Large intestine (tissue), 12 donors: ENCODE measurements at places on chromosomes 1 and 21. TPM values are rescaled to one million over a fixed set of nuclear protein-coding genes. Genes with fewer than 3 reads are reported as not detected.

The PCSK9 gene
- polyA plus RNA-seq, result 3.0 TPM

The SPATA17 gene
- 2.6 TPM for polyA plus RNA-seq

The AADACL3 gene
- polyA plus RNA-seq, result not detected

DNA sequence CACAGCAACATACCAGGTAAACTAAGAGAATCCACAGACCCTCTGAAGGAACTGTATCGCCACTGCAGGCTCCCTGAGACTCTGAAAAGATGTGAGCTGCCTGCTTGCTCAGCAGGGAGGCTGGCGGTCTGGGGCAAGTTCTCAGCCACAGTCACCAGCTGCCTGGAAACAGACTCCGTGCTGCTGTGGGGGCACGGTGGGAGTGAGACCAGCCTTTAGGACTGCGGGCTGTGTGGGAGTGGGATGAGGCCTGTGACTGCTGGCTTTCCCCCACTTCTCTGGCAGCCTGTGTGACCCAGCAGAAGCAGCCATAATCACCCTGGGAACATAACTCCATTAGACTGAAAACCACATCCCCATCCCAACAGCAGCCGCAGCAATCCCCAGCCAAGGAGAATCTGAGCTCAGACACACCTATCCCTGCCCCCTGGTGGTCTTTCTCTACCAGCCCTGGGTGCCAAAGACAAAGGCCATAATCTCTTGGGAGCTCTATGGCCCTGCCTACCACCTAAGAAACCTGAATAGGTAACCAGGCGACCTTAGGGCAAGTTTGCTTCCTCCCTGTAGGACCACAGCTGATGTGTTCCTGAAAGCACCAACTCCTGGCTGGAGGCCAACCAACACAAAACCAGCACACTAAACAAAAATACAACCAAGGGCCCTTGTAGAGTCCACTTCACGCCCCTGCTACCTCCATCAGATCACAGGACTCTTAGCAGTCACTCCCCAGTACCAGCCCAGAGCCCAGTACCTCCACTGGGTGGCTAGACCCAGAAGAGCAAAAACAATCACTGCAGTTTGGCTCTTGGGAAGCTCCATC is 151.5 kb downstream of the SMYD3 start:
- H3K27ac ChIP-seq, result no peak overlapping the region
- no peaks in the 10 kb centered on the region for H3K4me1 ChIP-seq
- DNase-seq, result no peak
- H3K4me3 ChIP-seq, result no peak overlapping the region
- H3K36me3 ChIP-seq, result no peaks in the 10 kb centered on the region
- H3K27me3 ChIP-seq, result no peaks in the 10 kb centered on the region

GRCh38 chr1:69258842-69259241 is 308.9 kb upstream of the LRRC7 start:
- no peaks in the 10 kb centered on the region for H3K27me3 ChIP-seq
- no peak overlapping the region for H3K4me3 ChIP-seq
- DNase-seq, result no peak
- H3K36me3 ChIP-seq, result no peaks in the 10 kb centered on the region

DNA sequence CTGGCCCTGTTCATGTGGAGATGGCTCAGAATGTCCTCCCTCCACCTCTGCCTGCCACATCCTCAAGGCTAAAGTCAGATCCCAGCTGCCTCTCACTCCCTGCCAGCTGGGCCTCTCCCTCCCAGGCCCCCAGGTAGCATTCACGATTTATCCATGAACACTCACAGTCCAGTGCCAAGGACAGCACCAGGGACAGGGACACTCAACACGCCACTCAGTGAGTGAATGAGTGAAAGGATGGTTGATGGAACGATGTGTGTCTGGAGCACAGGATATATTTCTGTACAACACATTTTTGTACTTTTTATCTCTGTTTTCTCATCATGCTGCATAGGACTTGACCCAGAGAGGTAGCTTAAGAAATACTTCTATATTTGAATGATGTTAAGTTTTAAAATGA is 10.1 kb downstream of the CYP4A11 start:
- no peak overlapping the region for H3K4me3 ChIP-seq
- no peaks in the 10 kb centered on the region for H3K36me3 ChIP-seq
- H3K27me3 ChIP-seq, result no peaks in the 10 kb centered on the region
- no peak overlapping the region for H3K27ac ChIP-seq
- no peaks in the 10 kb centered on the region for H3K4me1 ChIP-seq

- no peak overlapping the region for H3K4me3 ChIP-seq
- no peaks in the 10 kb centered on the region for H3K4me1 ChIP-seq
- no peaks in the 10 kb centered on the region for H3K27me3 ChIP-seq
- DNase-seq, result no peak
Observed at GRCh38 chr1:158644449-158644848, 39.4 kb downstream of the OR10Z1 start.
